ENCODE measurements at places on chromosomes 7 and 10.

GRCh38 chr10:77608281-77608680 lies 29.3 kb downstream of the KCNMA1 start:
- no peak for DNase-seq

GRCh38 chr10:71509444-71509843 lies 112.7 kb downstream of the CDH23 start:
- DNase-seq = no peak

DNA sequence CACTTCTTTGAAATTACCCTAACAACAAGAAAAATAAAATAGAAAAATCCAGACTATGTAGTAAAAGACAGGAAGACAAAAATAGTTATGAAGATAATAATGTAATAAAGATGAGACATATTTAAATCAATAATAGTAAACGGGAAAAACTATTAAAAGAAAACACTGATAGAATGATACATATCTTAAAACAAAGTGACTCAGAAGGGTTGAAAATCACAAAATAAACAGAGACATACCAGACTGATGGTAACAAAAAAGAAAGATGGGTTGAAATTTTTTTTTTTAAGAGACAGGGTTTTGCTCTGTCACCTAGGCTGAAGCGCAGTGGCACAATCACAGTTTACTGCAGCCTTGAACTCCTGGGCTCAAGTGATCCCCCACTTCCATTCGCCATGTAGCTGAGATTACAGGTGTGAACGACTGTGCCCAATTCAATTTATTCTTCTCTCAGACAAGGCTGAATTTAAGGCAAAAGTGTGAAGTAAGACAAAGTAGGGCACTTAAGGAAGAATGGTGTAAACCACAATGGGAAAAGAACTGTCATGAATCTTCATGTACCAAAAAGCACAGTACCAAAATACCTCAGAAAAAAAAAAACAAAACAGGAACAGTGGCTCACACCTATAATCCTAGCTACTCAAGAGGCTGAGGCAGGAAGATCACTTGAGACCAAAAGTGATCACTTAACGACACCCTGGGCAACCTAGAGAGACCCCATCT lies 47.4 kb downstream of the LMBR1 start:
- no peak for DNase-seq

- DNase-seq = peak; percentile 32
Observed at GRCh38 chr10:44627591-44628354, 242.9 kb upstream of the CXCL12 start.

DNA sequence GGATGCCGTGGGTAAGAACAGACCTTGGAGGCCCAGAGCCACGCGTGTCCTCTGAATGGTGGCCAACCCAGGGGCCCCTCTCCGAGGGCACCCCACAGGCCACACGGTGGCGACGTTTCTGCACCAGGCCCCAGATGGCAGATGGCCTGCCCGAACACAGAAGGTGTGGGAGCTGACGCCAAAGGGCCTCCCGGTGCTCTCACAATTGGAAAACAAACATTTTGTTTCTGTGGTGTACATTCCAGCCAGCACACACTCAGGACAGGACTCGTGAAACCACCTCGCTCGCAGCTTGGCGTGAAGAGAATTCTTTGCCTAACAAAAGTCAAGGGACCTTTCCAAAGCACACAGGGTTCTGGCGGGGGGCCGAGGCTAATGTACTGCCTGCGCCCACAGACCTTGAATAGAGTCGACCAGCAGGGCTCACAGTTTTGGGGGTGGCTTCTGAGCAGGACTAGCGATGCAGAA lies 112.1 kb downstream of the FAM53B start:
- DNase-seq = no peak

- DNase-seq = no peak
Observed at GRCh38 chr7:28517606-28518005, 105.3 kb downstream of the CREB5 start.

- no peak for DNase-seq
Observed at GRCh38 chr7:139370301-139370942, 10.7 kb downstream of the LUC7L2 start.

- DNase-seq = no peak
Observed at GRCh38 chr10:72030762-72031543, 57.4 kb downstream of the SPOCK2 start.

DNA sequence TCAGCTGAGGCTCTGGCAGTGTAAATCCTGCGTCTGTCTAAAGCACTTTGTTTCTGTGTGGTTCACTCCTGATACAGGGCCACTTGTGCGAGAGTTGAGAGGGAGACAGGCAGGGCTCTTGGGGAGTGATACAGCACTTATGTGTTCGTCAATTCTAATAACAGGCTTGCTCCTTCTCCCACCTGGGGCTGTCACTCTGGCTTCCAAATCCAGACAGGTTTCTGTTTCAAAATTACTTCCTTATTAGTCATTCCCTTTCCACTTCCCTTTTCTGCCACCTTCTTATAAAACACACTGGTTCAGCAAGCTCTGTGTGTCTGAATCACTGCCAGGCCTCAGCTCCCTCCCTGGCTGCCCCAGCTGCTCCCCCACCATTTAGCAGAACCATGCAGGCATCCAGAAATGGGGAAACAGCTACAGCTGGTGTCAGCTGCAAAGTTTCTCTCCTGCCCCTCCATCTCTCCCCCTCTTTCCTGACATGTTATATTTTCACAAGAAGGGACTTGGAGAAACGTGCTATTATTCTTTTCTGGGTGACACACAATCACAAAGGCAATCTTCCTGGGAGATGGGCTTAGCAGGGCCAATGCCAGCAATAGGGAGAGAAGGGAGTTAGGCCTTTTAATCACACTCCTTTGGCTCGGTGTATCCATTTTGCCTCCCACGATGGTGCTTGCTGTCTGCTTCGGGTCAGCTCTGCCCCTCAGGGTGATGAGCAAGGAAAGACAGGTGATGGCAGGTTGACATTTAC lies 58.4 kb upstream of the ZNRF2 start:
- peak; percentile 89 for DNase-seq

GRCh38 chr7:111593343-111593742 lies 31.1 kb upstream of the IMMP2L start:
- no peak for DNase-seq

DNA sequence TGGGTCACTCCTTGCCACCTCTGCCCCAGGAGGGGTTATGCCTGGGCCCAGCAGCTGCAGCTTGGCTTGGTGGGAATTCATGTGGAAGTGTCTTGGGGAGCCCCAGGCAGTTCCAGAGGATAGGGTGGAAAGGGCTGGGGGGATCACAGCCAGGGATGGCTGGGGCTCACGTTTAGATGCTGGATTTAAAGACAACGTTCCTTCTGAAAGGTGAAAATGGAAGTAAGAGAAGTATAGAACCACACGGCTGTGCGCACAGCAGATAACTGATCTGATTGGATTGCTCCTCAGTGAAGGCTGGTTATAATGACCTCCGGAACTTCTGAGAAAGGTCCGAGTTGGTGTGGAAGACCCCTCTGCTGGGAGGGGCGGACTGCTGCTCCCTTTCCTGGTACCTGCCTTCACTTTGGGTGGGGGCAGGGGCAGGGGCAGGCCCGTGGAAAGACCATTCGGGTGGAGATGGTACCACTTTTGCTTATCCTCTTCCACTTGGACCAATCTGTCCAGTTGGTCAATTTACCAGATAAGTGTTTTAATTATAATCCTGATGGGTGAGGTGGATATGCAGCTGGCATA lies 7.9 kb upstream of the MYL7 start:
- no peak for DNase-seq

- peak; percentile 48 for DNase-seq
Observed at GRCh38 chr10:12481924-12482323, 132.6 kb downstream of the CAMK1D start.

GRCh38 chr7:18958627-18959026 lies 158.8 kb downstream of the TWIST1 start:
- no peak for DNase-seq

DNA sequence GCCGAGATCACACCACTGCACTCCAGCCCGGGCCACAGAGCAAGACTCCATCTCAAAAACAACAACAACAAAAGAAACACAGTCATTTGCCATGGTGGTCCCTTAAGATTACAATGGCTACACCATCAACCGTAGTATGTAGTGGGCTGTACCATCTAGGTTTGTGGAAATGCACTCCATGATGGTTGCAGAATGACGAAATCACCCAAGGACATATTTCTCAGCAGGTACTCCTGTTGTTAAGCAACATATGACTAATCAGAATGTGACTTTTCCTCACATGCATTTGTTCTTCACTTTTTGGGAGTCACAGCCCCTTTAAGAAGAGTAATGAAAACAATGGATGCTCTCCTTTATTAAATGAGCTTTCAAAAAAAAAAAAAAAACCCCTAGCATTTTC lies 11.0 kb downstream of the SVIL start:
- DNase-seq = no peak

- DNase-seq = no peak
Observed at GRCh38 chr10:67924136-67924535, 39.7 kb downstream of the SIRT1 start.

- peak; percentile 93 for DNase-seq
Observed at GRCh38 chr10:90871279-90871765, 452 bp upstream of the RPP30 start.

- DNase-seq = no peak
Observed at GRCh38 chr7:22544245-22544644, 44.3 kb upstream of the STEAP1B start.

GRCh38 chr7:37045681-37046179 lies 321.4 kb upstream of the AOAH start:
- no peak for DNase-seq

DNA sequence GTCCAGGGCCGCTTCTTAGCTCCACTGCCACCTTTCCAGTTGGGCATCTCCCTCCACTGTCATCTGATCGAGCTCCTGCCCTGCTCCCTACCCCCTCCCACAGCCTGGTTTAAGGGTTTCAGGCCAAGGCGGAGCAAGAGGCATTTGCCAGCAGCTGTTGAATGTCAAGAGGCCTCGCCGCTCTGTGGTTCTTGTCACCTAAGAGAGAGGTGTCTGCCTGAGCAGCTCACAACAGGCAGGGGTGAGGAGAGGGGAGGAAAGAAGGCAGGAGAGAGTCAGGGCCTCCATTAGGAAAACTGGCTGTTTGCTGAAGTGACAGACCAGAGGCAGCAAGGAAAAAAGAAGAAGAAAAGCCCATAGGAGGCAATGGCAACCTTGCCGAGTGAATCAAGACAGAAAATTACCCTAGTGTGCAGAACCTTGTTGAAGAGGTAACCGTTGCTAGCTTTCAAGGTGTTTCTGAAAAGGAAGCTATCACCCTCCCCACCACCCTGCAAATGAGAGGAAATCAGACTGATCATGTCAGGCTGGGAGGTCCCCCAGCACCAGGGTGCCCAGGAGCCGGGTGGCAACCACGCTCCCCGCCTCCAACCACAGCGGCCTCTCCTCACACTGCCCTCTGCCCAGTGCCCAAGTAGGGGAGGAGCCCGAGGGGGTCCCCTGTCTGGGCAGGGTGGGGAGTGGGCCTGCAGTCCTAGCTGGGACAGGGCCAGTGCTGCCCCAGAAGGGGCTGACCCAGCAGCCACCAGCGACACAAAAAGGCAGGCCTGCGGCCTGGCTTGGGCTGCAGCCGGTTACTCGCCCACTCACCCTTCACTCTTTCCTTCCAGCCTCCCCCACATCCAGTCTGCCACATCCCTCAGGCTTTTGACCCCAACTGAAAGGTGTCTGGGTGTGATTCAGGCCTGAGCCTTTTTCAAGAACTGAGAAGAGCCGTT lies 7.1 kb downstream of the GATA3 start:
- DNase-seq = no peak

DNA sequence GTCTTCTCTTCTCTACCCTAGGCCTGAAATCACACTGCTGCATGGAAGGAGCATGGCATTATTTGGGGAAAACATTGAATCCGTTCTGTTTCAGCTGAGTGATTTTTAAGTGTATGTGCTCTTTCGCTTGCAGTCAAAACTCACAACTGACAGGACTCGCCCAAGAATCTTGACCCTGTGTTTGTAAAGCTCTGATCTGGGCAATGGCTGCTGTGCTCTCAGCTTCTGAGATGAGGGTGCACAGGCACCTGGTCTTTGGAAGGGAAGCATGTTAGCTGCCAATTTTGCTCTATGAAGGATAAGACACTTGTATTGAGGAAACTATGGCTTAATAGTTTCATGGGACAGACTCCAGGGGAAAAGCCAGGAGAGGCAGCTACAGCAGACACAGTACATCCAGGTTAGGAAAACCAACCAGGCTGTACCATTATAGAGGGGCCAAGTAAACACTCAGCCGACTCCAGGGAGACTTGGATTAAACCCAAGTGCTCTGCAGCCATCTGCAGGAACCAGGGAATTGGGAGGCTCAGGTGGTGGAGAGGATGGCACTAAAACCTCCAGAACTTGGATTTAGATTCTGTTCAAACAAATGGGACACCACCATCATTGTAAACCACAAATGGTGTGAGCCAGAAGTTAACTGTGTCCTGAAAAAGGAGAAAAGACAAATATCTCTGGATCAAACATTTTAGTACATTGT lies 43.3 kb downstream of the LYZL1 start:
- no peak for DNase-seq

DNA sequence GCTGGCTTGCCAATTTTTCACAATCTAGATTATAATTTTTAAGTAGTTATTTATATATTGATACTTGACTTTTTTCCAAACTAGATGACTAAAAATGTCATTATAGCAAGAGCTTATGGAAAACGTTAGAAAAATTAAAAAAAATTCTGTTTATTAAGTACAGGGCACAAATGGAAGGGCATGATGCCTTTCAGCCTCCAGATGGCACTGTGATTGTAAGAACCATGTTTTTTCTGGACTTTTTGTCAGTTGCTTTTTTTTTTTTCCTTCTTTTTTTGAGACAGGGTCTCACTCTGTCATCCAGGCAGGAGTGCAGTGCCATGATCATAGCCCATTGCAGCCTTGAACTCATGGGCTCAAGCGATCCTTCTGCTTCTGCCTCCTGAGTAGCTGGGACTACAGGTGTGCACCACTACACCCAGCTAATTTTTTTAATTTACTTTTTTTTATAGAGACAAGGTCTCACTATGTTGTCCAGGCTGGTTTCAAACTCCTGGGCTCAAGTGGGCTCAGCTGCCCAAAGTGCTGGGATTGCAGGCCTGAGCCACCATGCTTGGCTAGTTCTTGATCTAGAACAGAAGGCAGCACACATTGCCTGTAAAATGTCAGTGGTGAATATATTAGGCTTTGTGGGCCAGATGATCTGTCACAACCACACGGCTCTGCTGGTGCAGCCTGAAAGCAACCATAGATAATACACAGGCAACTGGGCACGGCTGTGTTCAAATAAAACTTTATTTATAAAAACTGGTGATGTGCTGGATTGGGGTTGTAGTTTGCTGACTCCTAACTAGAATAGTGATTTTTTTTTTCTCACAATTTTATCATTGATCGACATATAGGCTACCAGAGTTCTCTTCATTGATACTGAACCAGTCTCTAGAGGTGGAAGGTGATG lies 27.4 kb downstream of the UCMA start:
- DNase-seq = peak; percentile 36

GRCh38 chr10:123835575-123835974 lies 56.0 kb downstream of the CPXM2 start:
- DNase-seq = no peak

- no peak for DNase-seq
Observed at GRCh38 chr7:81111358-81111757, 192.5 kb upstream of the SEMA3C start.

DNA sequence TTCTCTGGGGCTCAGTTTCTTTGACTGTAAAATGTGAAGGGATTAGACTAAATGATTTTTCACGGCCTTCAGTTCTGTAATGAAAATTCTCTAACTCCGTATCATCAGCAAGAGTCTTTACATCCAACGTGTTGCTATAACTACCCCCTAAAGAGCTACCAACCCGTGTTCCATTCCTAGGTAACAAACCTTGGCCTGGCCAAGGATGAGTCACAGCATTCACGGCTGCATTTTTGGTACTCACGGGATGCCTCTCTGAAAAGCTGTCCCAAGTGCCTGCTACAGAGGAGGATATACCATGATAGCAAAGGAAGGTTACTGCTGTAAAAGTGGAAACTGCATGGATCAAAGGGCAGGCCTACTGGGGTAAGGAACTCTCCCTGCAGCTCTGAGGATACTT lies 5.9 kb downstream of the LRRC4 start:
- no peak for DNase-seq

GRCh38 chr10:47336387-47337134 lies 11.6 kb upstream of the RBP3 start:
- no peak for DNase-seq
